ENCODE measurements at places on chromosomes 4 and X.

DNA sequence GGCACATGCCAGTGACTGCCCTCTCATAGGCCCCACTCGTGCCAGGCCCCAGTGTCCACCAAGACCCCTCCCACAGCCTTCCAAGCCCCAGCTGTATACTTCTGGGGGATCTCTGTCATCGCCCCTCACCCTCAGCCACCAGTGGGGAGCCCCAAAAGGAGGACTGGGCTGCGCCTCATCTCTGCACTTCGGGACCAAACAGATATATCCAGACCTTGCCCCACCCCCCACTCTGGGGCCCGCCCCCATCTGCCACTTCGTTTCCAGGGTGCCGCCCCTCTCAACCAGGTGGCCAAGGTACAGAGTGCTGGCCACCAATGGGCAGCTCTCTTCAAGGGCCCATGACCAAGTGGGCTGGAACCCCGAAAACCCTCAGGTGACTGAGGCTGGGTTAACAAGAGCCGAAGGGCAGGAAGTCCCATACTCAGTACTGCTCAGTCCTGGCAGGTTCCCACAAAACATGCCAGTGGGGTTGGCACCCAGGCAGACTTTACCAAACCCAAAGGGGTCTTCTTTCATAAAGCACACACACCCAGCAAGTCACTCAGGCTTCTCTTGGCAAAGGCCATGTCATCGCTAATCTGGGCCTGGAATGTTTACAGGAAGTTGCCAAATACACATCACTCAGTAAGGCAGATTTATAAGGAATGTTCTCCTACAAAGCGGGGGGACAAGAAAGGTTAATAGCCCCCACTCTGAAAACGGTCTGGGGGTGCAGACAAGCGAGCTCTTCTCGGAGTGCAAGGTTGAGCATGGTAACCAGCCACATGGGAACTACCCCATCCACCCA, 4.4 kb downstream of the ZFYVE28 start:
- DNase-seq = no peak

GRCh38 chrX:13938829-13939530, 90.7 kb downstream of the GEMIN8 start:
- DNase-seq = peak; percentile 41

- no peak for DNase-seq
Measured at GRCh38 chr4:5378002-5378401, 326.7 kb downstream of the STK32B start.

DNA sequence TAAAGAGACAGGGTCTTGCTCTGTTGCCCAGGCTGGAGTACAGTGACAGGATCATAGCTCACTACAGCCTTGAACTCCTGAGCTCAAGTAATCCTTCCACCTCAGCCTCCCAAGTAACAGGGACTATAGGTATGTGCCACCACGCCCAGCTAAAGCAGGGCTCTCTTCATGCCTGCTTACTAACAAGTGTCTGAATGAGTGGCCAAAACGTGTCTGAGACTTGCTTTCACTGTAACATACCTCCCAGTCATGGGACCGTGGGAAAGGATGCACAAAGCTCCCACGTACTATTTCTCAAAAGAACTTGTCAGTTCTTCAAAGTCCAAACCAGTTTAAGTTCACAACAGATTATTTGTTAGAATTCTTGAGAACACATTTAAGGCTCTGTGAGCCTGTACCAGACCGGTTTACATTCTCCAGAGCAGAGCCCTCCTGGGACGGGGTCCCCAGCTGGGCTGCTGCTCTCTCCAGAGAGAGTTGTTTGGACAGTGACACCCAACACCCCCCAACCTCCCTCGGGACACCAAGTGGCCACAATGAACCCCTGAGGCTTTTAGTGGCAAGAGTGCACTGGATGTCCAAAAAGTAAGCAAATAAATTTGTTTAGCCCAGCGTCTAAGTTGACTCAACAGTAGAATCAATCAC, 24.1 kb downstream of the SH3KBP1 start:
- DNase-seq = no peak

- no peak for DNase-seq
Measured at GRCh38 chrX:21493226-21493830, 119.1 kb downstream of the CNKSR2 start.

DNA sequence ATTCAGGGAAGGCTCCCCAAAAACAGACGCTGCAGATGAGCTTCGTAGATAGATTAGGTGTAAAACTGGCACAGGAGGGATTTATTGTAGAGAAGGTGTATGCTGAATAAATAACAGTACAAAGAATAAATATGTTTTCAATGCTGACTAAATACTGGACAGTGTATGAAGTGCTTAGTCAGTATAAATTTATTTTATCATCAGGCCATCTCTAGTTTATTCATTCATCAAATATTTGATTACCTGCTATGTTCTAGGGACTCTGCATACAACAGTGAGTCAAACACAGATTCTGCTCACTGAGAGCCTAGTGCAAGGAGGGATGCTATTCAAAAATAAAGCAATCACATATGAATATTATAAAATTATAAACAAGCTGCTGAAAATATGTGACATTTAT, 63.6 kb upstream of the TSPAN5 start:
- no peak for DNase-seq

- no peak for DNase-seq
Measured at GRCh38 chr4:27789773-27790172, 929.1 kb downstream of the STIM2 start.

Measured in MV-4-11 (cell line).